Cardiac septum (tissue), 1 donor: ENCODE measurements at places on chromosomes 6 and 20. TPM values are rescaled to one million over a fixed set of nuclear protein-coding genes. Genes with fewer than 3 reads are reported as not detected.

PRR18 gene
- total RNA-seq = 0.13 TPM

HSPA1L gene
- 2.4 TPM for total RNA-seq

FKBP1C gene
- 0.24 TPM for total RNA-seq

DLK2 gene
- total RNA-seq = 2.9 TPM

SALL4 gene
- total RNA-seq = 0.08 TPM

MAP1LC3A gene
- total RNA-seq = 61.0 TPM

HAO1 gene
- total RNA-seq = not detected

LY6G6D gene
- total RNA-seq = not detected

CRISP2 gene
- not detected for total RNA-seq

IPCEF1 gene
- 5.0 TPM for total RNA-seq

VSTM2L gene
- 11.1 TPM for total RNA-seq

ENPP1 gene
- 3.3 TPM for total RNA-seq

SCRT2 gene
- total RNA-seq = not detected

SLC17A2 gene
- total RNA-seq = not detected

TMEM200A gene
- total RNA-seq = 0.59 TPM

SLC22A7 gene
- total RNA-seq = not detected

GPX5 gene
- total RNA-seq = not detected

MOXD1 gene
- 1.6 TPM for total RNA-seq

GTSF1L gene
- total RNA-seq = not detected

SYCP2L gene
- total RNA-seq = 1.00 TPM

ADTRP gene
- not detected for total RNA-seq

VGLL2 gene
- 38.1 TPM for total RNA-seq

OCSTAMP gene
- total RNA-seq = not detected

F13A1 gene
- total RNA-seq = 50.9 TPM

TUBB2B gene
- 1.2 TPM for total RNA-seq

PMEPA1 gene
- total RNA-seq = 34.8 TPM

CLIC1 gene
- total RNA-seq = 131 TPM

DLL1 gene
- total RNA-seq = 6.4 TPM

CCN6 gene
- not detected for total RNA-seq

TINAG gene
- 0.70 TPM for total RNA-seq

MYCT1 gene
- 9.6 TPM for total RNA-seq

THBD gene
- total RNA-seq = 27.0 TPM

SERAC1 gene
- total RNA-seq = 4.1 TPM

SOX12 gene
- total RNA-seq = 10.6 TPM

KHDC1L gene
- total RNA-seq = not detected

LY6G6F gene
- not detected for total RNA-seq

MYLK4 gene
- total RNA-seq = 0.51 TPM

AARS2 gene
- total RNA-seq = 7.8 TPM

SLC22A16 gene
- total RNA-seq = not detected

CCN5 gene
- 29.3 TPM for total RNA-seq

CNKSR3 gene
- total RNA-seq = 34.4 TPM

MLN gene
- total RNA-seq = not detected

MYLK2 gene
- 0.11 TPM for total RNA-seq

BMP5 gene
- 1.4 TPM for total RNA-seq

AKAP7 gene
- total RNA-seq = 10.9 TPM

GSTA2 gene
- total RNA-seq = not detected

TRIM31 gene
- total RNA-seq = not detected

TNFRSF6B gene
- not detected for total RNA-seq

SLPI gene
- 1.3 TPM for total RNA-seq

PPIL6 gene
- 1.2 TPM for total RNA-seq

NKX2-4 gene
- total RNA-seq = not detected

CRIP3 gene
- 11.2 TPM for total RNA-seq

CLPSL2 gene
- not detected for total RNA-seq

PRPH2 gene
- total RNA-seq = 0.70 TPM

PM20D2 gene
- 13.0 TPM for total RNA-seq

MOG gene
- 2.0 TPM for total RNA-seq
